ENCODE measurements at places on chromosomes 7 and 10. TPM values are rescaled to one million over a fixed set of nuclear protein-coding genes. Genes with fewer than 3 reads are reported as not detected.

APBB1IP gene
- not detected for total RNA-seq

TECPR1 gene
- total RNA-seq: 13.2 TPM

ABLIM1 gene
- total RNA-seq: 99.9 TPM

SRRM3 gene
- 0.83 TPM for total RNA-seq

PAPOLB gene
- total RNA-seq: under 0.01 TPM

FFAR4 gene
- not detected for total RNA-seq

GDF2 gene
- total RNA-seq: not detected

ASZ1 gene
- total RNA-seq: not detected

IL6 gene
- not detected for total RNA-seq

MXI1 gene
- total RNA-seq: 17.0 TPM

AKR1C3 gene
- total RNA-seq: 18.8 TPM

DNA sequence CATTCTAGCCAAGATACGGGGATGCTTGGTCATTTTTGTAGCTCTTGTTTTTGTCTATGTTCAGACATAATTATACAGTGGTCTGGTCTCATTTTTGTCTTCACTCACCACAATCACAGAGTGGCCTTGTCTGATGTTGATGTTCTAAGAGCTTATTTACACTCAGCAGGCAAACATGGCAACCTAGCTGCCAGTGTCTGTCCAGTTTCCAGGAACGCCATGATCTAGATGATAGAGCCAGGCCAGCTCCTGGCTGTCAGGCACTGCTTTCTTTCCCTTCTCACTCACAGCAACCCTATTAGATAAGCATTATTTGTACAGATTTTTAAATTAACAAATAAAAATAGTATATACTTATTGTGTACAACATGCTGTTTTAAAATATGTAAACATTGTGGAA lies 98.6 kb upstream of the PHF14 start:
- DNase-seq: no peak

DNA sequence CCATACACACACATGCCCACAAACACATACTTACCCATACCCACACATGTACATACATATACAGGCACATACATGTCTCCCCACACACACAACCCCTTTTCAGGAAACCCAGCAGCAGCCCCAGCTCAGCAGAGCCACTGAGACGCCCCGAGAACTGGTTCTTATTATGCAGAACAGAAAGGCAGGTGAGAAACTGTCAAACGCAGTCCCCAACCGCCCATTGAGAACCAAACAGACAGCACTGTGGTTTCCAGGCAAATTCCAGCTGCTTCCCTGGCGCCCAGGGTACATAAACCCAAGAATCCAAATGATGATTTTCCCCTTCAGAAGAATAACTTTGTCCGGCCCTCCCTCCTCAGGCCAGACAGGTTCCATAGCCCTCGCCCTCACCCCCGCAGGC lies 366.6 kb upstream of the ZMIZ1 start:
- DNase-seq: no peak

DNA sequence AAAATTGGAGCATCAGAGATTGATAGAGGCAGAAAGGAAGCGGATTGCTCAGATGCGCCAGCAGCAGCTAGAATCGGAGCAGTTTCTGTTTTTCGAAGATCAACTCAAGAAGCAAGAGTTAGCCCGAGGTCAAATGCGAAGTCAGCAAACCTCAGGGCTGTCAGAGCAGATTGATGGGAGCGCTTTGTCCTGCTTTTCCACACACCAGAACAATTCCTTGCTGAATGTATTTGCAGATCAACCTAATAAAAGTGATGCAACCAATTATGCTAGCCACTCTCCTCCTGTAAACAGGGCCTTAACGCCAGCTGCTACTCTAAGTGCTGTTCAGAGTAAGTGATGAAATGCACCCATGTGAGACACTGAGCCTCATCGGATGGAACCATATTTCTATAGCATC lies 33.1 kb downstream of the STAMBPL1 start:
- DNase-seq: no peak

- no peak for DNase-seq
Observed at GRCh38 chr7:28005075-28005846, 175.3 kb downstream of the JAZF1 start.

- no peak for DNase-seq
Observed at GRCh38 chr10:119753309-119753708, 27.5 kb downstream of the INPP5F start.

DNA sequence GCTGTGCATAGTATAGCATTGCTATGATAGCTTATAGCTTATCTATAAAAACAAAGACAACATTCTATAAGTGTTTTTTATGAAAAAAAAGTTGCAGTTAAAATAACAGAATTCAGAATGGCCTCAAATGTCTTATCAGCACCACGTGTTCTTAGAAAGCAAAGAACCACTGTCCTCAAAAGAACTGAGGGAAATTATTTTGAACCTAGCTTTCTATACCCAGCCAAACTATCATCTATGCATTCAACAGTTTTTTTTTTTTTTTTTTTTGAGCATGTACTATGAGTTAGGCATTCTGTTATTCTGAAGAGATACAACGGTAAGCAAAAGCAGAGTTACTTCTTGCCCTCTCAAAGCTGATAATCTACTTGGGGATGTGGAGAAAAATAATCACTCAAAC lies 247.8 kb downstream of the CREB5 start:
- no peak for DNase-seq

GRCh38 chr7:91949221-91950009 lies 8.8 kb downstream of the AKAP9 start:
- peak; percentile 24 for DNase-seq

GRCh38 chr7:111855842-111856227 lies 293.5 kb upstream of the IMMP2L start:
- DNase-seq: no peak

DNA sequence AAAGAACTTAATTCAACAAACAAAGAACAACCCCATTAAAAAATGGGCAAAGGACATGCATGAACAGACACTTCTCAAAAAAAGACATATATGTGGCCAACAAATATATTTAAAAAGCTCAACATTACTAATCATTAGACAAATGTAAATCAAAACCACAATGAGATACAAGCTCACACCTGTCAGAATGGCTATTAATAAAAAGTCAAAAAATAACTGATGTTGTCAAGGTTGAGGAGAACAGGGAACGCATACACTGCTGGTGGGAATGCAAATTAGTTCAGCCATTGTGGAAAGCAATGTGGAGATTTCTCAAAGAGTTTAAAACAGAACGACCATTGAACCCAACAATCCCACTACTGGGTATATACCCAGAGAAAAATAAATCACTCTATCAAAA lies 19.1 kb downstream of the ZFAND4 start:
- DNase-seq: no peak

- DNase-seq: no peak
Observed at GRCh38 chr10:113096128-113096996, 146.3 kb downstream of the TCF7L2 start.

DNA sequence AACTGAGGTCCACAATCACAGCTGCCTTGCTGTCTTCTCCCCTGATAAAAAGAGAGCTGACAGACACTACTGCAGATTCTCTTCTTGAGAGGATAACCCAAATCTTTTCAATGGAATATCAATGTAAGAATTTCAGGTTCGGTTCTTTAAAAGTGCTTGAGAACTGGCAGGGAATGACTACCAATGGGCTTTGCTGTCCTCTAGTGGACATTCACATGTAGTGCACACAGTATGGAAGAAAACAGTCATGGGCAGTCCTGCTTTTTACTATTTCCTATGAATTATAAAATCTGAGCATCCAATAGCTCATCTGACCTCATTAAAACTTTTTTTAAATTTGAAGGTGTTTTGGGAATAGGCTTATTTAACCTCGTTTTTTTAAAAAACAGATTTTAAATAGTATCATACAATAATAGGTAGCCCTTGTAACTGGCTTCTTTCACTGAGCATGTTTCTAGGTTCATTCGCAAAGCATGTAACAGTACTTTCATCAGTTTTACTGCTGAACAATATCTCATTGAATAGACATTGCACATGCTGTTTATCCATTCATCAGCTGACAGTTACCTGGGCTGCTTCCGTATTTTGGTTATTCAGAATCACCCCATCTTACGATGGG lies 18.3 kb downstream of the FZD9 start:
- DNase-seq: peak; percentile 24

DNA sequence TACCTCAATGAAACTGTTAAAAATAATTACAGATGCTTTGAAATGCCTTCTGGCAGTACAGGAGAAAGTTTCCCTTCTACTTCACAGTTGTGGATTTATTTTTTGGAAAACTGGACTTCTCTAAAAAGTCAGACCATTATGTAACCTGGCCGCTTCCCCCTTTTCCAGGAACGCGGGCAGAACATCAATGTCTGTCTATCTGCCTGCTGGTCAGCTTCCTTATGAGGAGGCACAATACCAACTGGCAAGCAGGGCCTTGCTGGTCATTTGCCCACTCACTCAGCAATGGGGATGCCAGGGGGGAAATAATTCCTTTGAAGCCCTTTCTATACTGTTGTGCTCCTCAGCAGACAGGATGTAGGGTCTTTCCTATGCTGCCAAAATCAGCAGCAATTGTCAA lies 22.5 kb upstream of the ADRB1 start:
- no peak for DNase-seq

Measured in mammary epithelial cell (primary cell).